ENCODE measurements at places on chromosomes 4 and X.

DNA sequence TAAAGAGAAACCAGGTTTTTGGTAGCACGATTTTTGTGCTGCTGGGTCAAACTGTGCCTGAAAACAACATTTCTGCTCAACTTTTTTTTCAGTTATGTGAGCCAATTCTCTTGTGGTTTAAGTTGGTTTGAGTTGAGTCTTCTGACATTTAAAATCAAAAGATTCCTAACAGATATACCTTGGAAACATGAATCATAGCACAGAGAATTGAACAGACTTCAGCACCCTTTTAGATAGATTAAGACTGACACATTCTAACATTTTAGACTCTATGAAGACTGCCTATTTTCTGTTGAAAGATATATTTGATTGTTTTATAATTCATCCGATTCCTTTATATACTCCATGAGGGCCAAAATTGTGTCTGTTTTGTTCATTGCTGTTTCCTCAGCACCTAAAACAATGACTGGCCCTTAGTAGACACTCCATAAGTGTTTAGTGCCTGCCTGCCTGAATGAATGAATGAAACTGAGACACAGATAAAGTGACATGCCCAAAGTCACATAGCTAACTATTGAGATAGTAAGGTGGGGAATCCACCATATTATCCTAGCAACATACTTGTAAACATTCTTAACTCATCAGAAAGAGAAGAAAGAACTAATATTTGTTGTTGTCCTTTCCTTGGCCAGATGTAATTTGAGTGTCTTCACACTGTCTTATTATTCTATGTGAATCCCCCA lies 624.0 kb downstream of the MID1IP1 start:
- DNase-seq, result no peak

DNA sequence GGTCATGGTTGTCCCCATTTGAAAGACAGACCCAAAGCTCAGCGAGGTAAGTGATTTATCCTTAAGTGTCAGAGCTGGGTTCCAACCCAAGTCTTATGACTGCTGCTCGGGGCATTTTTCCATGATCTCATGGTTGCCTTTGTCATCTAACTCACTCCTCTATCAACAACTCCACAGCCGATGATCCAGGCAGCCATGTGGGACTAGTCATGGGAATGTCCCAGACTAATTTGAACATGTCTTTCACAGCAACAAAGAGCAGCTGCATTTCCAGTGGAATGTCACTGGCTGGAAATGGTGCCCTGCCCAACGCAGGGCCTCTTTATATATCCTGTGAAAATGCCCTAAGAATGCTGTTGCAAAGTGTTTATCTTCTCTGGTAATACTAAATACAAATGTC lies 284.8 kb upstream of the PPARGC1A start:
- DNase-seq, result no peak

DNA sequence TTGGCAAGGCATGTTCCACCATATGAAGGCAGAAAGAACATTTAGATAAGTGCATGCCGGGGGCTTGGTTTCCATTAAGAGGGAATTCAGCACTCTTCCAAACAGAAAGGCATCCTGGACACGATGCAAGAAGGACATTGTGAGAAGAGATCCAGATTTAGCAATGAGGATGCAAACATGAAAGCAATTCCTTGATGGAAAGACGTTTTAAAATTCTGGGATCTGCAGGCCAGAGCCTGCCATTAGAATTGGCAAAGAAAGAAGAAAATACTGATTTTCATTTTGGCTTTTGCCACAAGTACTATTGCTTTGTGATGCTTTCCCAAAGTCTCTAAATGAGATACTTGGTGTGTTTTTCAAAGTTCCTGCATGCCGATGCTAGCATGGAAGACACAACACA lies 367.6 kb downstream of the PPP3CA start:
- no peak for DNase-seq

DNA sequence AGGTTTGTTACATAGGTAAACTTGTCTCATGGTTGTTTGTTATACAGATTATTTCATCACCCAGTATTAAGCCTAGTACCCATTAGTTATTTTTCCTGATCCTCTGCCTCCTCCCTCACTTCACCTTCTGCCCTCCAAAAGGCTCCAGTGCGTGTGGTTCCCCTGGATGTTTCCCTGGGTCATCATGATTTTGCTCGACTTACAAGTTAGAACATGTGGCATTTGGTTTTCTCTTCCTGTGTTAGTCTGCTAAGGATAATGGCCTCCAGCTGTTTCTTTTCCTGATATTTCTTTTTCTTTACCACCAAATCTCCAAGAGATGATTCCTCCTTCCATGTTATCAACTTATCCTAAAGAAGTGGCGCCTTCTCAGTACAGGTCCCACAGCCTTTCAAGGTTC lies 543.1 kb upstream of the ADGRL3 start:
- no peak for DNase-seq

DNA sequence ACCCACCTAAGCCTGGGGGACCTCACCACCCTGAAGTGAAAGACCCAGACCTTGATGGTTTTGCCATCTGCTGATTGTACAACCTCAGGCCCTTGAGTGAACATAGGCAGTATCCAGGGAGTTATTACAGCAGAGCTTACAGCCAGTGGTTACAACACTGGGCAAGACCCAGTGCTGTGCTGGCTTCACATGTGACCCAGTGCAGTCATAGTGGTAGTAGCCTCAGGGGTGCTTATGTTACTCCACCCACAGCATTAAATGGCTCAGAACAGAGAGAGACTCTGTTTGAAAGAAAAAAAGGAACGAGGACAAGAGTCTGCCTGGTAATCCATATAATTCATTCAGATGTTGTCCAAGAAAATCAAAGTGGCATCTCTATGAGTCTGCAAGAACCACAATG lies 45.2 kb upstream of the DACH2 start:
- no peak for DNase-seq

DNA sequence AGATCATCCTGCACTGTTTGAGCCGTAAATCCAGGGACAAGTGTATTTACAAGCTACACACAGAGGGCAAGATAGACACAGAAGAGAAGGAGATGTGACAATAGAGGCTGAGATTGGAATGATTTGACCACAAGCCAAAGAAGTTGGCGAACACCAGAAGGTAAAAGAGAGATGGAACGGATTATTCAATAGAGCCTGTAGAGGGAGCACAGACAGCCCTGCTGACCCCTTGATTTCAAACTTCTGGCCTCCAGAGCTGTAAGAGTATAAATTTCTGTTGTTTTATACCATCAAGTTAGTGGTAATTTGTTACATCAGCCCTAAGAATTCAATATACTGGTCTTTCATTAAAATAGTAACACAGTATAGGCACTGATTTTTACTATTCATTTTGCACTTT lies 447.8 kb downstream of the FAT4 start:
- no peak for DNase-seq

GRCh38 chr4:53653484-53654053 lies 62.3 kb upstream of the LNX1 start:
- DNase-seq, result no peak

DNA sequence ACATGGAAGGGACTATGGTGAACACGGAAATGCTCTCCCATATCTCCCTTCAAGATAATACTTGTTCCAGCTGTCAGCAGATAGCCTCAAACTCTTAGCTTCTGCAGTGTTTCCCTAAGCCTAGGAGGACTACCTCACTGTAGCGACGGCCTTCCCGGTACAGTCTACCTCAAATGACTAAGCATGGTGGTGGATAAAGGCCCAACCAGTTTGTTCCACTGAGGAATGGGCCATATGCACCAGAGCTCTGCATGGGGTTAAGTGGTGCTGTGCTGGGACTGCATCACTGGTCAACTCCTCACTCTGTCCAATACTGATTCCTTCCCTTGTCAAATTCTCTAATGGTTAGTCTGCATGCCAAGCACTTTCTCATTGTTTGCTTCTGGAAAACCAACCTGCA lies 119.6 kb upstream of the GNPDA2 start:
- DNase-seq, result no peak

DNA sequence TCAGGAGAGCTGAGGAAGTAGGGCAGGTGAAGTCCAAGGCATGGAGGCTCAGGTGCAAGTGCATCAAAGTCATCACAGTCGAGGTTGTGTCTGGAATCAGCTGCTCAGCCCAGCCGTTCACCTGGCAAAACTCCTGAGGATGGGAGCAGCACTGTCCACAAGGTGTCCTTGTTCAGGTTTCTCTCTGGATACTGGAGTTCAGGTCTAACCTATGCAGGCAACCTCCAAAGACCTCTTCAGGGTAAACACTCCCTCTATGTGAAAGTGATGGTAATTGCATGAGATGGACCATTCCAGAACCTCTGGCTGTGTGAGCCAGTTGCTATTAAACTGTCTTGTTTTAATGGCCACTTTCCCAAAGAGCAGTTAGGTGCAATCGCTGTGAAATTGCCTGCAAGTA lies 120.2 kb upstream of the PSAPL1 start:
- no peak for DNase-seq

GRCh38 chr4:177080388-177080787 lies 229.3 kb upstream of the NEIL3 start:
- no peak for DNase-seq

- no peak for DNase-seq
Measured at GRCh38 chrX:15322072-15322471, 6.6 kb upstream of the ASB11 start.

All from GOT3 (cell line).